Left ventricle myocardium inferior (tissue), 1 donor: ENCODE measurements at places on chromosomes 7 and 10.

DNA sequence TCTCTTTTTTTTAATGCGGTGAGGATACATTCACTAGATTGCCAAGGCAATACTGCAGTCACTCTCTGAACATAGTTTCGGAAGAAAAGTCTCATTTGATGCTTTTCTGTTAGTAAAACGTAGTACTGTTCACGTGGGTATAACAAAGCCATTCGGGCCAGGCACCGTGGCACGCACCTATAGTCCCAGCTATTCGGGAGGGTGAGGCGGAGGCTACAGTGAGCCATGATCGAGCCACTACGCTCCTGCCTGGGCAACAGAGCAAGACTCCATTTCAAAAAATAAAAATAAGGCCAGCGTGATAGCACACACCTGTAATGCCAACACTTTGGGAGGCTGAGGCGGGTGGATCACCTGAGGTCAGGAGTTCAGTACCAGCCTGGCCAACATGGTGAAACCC lies 24.6 kb downstream of the SNX8 start:
- DNase-seq, result no peak

DNA sequence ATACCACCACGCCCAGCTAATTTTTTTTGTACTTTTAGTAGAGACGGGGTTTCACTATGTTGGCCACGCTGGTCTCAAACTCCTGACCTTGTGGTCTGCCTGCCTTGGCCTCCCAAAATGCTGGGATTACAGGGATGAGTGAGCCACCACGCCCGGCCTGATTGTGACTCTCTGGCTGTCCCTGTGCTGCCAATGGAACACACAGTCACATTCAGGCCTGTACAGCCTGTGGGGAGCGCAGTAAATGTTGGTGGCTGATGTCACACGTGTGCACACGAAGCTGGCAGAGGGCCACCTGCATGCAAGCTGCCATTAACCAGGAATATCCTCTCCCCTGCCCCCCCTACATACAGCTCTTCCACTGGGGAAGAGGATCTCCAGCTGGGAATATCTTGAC lies 22.1 kb downstream of the POLL start:
- DNase-seq, result no peak

GRCh38 chr10:52250510-52250909 lies 63.6 kb upstream of the DKK1 start:
- DNase-seq, result no peak

DNA sequence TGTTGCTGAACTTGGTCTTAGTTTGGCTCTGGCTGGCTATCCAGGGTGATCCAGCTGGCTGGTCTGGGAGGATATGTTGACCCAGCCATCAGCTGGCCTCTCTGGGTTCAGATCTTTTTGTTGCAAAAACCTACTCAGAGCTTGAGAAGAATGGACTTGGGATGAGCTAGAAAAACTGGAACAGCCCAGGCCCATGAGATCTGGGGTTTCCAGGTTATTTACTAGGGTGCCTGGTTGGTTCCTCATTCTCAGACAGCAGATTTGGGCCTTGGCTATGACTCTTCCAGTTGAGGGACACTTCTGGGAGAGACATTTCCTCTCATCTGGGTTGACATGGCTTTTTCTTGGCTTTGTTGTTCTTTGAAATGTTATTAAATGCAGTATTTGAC lies 116.6 kb downstream of the ADCY1 start:
- DNase-seq, result no peak

- DNase-seq, result no peak
Measured at GRCh38 chr10:5683065-5683464, 1.6 kb upstream of the TASOR2 start.

- no peak for DNase-seq
Measured at GRCh38 chr10:34291466-34292193, 523.5 kb downstream of the PARD3 start.

- no peak for DNase-seq
Measured at GRCh38 chr10:4826792-4827324, 851 bp downstream of the AKR1E2 start.

DNA sequence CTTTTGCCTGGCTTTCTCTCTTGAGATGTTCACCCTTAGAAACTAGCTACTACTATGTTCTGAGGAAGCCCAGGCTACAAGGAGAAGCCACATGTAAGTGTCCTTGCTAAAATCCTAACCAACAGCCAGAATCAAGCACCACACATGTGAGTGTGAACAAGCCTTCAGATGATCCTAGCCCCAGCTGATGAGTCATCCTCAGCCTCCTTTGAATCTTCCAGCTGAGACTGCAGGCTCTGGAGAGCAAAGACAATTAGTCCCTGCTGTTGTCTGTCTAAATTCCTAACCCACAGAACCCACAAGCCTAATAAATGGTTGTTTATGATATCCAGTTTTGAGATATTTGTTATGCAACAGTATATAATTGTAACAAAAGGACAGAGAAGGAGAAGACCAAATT lies 92.8 kb upstream of the TAC1 start:
- no peak for DNase-seq

DNA sequence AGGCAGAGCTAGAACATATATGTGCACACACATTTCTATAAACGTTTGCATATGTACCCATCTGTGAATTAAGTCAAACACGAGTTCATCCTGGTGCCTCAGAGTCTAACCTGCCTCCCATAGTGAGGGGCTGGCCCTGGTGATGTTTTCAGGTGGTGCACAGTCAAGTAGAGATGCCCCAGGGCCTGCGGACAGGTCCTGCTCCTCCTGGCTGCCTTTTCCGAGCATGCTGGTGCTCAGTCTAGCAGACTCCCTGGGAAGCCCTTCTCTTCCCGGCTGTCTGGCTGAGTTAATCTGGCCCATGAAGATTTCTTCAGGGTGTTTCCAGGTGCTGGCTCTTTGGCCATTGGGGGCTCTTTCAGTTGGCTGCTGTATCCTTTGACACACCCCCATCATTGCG lies 14.3 kb downstream of the ADCY1 start:
- DNase-seq, result no peak

DNA sequence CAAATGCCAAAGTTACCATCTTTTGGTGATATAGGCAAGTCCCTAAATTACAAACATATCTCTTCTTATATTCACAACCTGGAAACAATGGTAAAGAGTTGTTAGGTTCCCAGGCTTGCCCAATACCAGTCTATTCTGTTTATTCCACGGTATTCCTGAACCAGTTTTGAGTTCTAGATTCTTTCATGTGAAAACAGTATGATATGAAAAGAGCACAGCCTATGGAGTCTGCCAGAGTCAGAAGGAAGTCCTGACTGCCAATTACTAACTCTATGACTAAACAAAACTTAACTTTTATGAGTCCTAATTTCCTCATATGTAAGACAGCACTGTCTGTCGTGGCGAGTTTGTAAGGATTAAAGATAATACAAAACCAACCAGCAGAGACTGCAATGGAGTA lies 5.6 kb downstream of the ABI1 start:
- DNase-seq, result no peak

DNA sequence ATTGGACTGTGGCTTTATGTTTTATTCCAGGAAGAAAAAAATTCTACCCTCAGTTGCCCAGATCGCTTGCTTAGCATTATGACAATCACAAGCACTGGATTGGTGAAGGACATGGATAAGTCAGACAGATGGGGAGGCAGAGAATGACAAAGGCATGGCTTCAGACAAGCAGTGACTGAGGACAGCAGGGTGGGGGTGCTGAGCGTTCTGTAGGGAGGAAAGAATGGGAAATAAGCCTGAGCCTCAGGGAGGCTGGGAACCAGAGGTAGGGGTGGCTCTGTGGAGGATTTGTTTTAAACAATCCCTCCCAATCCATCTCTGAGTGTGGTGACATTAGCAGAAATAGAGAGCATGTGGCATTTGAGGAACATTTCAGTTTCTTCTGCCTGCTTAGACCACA lies 896.9 kb downstream of the CCSER2 start:
- no peak for DNase-seq

DNA sequence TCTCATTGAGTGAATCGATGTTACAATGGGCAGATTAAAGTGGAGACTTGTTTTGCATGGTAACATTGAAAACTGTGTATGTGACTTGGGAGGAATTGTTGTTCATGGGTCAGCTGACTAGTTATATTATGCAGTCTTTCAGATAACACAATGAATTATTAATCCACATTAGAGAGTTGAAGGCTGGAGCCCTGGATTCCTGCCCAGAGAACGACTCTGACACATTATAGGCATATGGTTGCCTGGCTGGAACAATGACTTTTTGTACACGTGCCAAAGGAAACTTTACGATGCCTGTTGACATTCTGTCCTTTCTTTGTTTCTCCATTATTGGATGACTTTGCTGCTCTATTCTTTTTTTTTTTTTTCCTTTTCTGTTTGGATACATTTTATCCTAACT lies 52.3 kb upstream of the TMEM229A start:
- DNase-seq, result no peak
